Esophagus muscularis mucosa (tissue), 4 donors: ENCODE measurements at places on chromosomes 5 and 9. TPM values are rescaled to one million over a fixed set of nuclear protein-coding genes. Genes with fewer than 3 reads are reported as not detected.

- DNase-seq: no peak
These were observed 57.1 kb downstream of the MFAP3 start for GRCh38 chr5:154095904-154096303.

DNA sequence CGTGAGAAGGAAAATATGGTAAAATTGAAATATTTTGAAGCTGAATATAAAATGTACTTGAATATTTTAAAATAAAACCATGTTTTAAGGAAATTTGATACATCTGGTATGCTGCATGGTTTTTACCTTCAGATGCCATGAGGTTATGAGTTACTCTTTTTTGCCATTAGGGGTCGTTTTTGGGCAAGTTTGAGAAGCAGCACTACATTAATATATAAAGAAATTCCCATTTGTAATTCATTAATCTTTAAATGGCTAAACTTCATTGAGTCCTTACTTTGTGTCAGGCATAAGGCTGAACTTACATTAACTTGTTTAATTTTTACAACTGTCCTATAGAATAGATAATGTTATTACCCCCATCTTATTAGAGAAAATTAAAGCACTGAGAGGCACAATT lies 152.3 kb downstream of the KDM4C start:
- DNase-seq: no peak

DNA sequence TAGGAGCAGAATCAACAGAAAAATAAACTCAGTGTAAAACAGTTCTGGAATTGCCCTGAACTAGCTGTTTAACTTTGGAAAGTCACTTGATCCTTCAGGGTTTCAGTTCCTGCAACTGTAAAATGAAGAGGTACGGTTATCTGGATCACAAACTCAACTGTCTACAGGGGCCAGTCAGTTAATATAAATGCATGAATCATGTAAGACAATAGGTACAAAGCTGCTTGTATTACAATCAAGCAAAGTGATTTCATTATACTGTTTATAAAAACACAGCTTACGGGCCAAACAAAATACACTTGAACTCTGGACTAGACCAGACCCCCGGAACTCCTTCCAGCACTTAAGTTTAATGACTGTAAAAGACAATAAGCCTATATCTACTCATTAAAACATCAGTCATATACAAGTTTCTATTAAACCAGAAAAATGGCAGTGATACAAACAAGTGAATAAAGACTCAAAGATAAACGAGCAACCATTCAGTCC lies 73.0 kb downstream of the MRPS27 start:
- no peak for DNase-seq

HTR4 gene
- 0.42 TPM for total RNA-seq

- DNase-seq: no peak
These were observed 190.1 kb downstream of the GADD45G start for GRCh38 chr9:89794918-89795317.

PCDHGB6 gene
- 8.4 TPM for total RNA-seq

DNA sequence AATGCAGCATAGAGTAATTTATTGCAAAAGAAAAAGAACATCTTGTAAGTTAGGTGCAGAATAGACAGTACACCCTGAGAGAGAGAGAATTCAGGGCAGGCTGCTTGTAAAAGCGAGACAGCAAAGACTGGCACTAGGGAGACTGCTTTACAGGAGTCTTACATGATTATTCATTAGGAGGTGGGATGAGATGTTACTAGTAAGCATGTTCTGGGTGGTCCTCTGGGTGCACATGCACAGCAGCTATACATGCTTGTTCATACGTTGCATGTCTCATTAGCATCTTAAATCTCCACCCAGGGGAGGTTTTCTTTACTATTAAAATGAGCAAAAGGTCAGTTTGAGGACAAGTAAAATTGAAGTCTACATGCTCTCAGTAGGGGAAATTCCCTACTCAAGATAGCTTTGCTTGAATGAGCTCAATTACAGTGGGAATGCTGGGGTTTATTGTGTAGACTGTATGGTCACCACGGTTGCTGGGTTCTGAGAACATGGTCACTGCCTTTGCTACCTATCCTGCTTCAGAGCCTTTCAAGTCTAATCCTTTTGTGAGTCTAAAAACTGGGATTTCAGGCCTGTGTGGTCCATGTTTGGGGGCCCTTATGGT lies 60.6 kb downstream of the RGS7BP start:
- no peak for DNase-seq

GRCh38 chr9:17555362-17556054 lies 23.4 kb upstream of the SH3GL2 start:
- no peak for DNase-seq

DNA sequence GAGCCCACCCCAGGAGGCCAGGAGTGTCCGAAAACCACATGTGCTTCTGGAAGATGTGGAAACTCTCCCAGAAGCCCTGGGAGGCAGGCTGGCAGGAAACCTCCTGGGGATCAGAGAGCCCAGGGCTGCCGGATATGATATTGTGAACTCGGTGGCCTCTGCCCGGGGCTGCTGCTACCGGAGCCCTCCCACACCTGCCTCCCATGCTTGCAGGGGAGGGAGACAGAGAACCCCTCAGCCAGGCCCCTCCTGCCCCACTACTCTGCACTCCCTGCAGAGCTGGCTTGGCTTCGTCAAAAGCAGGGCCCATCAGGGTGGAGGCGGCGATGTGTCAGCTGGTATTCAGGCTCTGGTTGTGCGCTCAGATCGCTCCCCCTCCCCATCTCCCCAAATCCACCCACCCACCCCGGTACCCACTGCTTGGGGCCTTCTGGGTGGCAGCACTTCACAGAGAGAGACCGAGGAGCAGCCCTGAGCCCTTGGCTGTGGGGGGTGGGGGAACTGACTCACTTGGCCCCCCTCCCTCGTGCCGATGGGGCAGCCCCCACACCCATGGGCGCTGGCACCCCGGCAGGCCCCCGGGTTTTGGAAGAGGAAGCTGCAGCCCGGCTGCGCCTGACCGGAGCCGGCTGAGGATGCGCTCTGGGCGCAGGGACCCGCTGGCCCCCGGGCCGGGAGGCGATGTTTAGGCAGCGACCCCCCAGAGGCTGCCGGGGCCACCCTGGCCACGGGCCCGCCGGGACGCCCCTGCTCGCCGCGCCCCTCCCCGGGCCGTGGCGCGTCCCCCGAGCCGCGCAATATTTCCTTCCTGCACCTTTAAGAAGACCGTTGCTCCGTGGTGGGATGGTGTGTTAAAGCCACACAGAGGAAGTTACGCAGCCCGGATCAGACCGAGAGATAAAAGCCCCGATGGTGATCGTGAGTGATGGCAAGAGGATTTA lies 786 bp upstream of the NTNG2 start:
- no peak for DNase-seq

FCHSD1 gene
- total RNA-seq: 13.7 TPM

DNA sequence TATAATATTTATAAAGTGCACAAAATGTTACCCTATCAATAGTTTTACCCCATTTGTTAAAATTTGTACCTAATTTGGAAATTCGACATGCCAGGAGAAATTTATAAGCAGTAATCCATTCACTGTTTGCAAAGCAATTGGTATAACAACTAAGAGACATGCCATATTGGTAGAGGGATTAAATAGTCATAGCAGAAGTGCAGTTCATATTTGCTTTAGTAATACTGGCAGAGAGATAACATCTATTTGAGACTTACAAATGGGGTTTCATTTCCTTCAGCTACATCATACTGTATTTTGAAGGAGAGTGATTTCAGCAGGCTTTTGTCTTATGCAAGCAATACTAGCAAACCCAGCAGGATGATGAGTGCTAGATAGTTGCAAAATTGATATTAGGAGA lies 610.4 kb upstream of the CDH10 start:
- DNase-seq: no peak

CTXN3 gene
- not detected for total RNA-seq

GRCh38 chr9:27362447-27363210 lies 65.7 kb upstream of the EQTN start:
- no peak for DNase-seq

LCN9 gene
- total RNA-seq: not detected

DNA sequence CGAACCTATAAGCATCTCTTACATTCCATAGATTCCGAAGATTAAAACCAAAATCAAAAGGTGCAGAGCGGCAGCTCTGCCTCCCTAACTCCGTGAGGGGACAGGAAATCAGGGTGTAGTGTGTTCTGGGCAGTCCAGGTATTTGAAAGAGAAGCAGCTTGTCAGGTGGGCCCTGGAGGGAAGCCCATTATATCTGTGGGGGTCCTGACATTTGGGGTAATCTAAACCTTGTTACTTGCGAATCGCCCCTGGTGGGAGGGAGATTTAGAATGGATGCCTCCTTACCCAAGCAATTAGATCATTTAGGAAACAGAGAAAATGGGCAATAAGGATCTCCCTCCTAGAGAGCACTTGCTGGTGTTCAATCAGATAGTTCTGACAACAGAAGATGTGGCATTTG lies 126.9 kb downstream of the EFNA5 start:
- no peak for DNase-seq
